ENCODE measurements at places on chromosomes 1 and 21.

- DNase-seq, result no peak
Observed at GRCh38 chr1:46784666-46785065, 14.2 kb upstream of the CYP4B1 start.

GRCh38 chr1:53578358-53578757 lies 119.2 kb downstream of the DMRTB1 start:
- no peak for DNase-seq

DNA sequence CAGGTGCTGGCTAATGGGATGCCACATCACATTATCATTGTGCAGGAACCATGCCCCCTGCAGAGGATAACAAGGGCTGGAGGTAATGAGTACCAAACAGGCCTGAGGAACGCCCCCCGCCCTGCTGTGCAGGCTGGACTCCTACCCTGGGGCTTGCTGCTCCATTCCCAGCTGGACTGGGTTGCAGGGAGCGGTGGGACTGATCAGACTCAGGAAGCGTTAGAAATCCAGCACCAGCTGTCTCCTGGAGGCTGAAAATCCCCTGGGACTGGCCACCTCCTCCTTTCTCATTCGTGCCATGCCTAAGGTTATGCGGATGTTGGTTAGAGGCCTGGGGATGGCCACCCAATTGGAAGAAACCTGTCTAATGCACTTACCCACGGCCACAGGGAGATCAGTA lies 36.9 kb upstream of the POU3F1 start:
- no peak for DNase-seq

DNA sequence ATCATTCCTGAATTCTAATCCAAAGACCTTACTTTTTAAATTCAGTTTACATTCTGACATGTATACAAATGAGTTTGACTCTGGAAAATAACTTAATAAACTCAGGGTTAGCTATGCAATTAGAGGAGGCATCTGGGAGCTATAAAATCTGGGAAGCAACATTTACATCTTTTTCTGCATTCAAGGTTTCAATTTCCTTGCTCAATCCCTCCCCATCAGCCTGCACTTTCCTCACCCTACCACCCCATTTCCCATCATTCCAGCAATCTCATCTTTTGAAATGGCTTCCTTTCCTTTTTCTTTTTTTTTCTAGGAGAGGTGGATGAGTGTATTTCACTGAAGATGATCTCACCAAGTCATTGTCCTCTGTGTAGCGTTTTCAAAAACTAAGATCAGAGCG lies 65.3 kb upstream of the BEND5 start:
- DNase-seq, result no peak

DNA sequence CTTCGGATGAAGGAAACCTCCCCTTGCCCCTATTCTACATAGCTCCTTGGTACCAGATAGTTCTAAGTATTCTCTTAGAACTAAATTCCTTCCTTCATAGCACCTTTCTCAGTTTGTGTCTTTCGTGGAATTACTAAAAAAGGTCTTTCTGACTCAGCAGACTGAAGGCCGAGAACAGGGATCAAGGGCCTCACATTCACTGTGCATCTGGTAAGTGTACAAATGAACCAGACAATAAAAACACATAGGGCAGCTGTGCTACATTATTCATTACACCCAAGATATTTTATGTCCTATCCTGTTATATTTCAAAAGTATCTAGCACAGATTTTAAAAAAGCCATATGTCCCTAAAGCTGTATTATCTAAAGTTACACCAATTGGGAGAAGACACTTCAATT lies 62.9 kb upstream of the HP1BP3 start:
- DNase-seq, result no peak

GRCh38 chr1:16134066-16134801 lies 21.6 kb downstream of the EPHA2 start:
- no peak for DNase-seq

DNA sequence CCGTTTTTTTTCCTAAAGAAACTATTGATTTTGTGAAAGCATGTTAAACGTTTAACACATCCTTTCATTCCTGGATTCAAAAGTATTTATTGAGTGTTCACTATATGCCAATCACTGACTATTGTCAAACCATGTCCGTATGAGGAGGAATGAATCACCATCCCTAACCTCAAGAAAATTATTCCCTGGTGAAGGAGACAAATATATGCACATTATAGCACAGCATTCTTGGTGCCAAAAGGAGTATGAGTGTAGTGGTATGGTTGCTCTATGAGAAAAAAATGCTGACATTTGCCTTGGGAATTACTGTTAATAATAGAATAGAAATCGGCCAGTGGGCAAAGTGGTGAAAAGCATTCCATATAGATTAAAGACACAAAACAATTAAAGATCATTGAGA lies 1390.1 kb downstream of the MRPL39 start:
- no peak for DNase-seq

DNA sequence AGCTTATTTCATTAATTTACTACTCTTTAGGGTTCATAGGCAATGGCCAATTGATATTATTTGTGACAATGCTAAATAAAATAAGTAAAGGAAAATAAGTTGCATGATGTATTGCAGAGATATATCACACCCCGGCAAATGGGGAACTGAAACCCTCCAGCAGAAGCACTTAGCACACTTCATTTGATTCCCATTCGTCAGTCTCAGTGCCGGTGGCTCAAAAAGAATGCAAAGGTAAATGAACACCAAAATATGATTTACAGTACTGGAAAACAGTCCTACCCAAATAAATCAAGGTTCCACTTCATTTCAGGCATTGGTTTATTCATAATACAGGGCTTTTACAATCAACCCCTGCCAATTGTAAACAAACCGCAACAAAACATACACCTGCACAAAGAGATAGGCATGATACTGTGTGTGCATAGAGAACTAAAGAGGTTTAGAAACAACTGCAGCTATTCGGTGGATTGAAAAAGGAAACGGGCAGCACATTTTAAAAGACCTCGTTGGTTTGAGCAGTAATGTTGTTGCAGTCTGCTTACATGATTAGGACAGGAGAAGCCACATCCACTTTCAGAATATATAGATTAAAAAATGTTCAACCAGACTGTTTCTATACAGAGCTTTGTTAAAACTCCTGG lies 1019.2 kb downstream of the TTLL7 start:
- no peak for DNase-seq

Measured in activated gamma-delta T cell (primary cell).